Lung (tissue), 17 donors: ENCODE measurements at places on chromosomes 16 and 17. TPM values are rescaled to one million over a fixed set of nuclear protein-coding genes. Genes with fewer than 3 reads are reported as not detected.

Gene BOLA2
- polyA plus RNA-seq, result 25.0 TPM

Gene GPR139
- not detected for polyA plus RNA-seq

Gene MLLT6
- polyA plus RNA-seq, result 70.6 TPM

Gene SMPD3
- polyA plus RNA-seq, result 3.5 TPM

Gene CSH2
- polyA plus RNA-seq, result not detected

Gene HOXB1
- polyA plus RNA-seq, result not detected

Gene RUNDC3A
- polyA plus RNA-seq, result 0.70 TPM

Gene HCRT
- not detected for polyA plus RNA-seq

Gene RASL10B
- polyA plus RNA-seq, result 1.00 TPM

Gene PPY
- polyA plus RNA-seq, result not detected

Gene KRTAP2-1
- not detected for polyA plus RNA-seq

Gene MARVELD3
- polyA plus RNA-seq, result 3.6 TPM
